ENCODE measurements at places on chromosomes 1 and 21.

DNA sequence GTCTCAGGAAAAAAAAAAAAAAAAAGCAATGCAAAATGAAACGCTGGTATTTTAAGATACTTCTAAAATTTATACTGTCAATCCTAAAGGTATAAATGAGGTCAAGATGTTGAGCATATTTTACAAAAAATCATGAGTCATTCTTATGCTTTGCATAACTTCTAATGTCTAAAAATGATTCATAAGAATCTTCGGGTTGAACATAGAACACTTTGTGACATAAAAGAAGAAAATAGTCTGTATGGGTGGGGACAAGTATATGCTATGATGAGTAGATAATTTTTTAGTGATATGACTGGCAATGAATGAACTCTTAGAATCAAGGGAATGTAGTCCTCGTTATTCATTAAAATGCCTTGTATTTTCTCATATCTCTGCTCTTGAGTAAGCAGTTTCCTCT lies 416.9 kb upstream of the USP24 start:
- no peak for DNase-seq

GRCh38 chr1:100585786-100586185 lies 47.8 kb downstream of the GPR88 start:
- no peak for DNase-seq

GRCh38 chr1:199173356-199173755 lies 534.5 kb downstream of the PTPRC start:
- no peak for DNase-seq

DNA sequence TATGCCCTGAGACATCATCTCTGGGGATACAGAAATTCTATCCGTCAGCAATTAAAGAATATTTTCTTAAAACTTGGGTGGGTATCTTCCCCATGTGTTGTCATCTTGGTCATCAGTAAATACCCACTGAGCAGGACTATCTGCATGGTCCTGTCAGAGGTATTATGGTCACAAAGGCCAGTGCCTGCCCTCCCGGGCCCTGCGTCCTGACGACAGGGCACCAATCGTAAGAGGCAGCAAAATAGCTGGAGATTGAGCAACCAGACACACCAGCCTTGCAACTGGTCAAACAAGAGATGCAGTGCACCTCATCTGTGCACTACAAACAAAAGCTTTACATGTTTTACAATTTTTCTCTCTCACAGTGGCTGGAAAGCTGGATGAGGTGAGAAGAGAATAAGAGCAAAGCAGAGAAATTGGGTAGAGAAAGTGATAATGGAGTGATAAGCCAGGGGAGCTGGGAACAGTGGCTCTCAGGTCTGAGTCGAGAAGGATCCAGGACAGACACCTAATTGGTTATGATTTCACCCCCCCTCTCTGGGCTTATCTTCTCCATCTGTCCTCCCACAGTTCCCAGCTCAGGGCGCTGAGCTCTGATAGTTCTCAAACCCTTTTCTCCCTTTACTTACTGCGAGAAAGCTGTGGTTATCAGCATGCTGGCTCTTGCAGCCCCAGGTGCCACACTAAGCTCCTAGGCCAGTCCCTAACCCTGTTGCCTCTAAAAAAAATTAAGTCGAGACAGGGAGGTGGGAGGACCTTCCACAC lies 8.8 kb upstream of the SRP9 start:
- DNase-seq, result no peak

DNA sequence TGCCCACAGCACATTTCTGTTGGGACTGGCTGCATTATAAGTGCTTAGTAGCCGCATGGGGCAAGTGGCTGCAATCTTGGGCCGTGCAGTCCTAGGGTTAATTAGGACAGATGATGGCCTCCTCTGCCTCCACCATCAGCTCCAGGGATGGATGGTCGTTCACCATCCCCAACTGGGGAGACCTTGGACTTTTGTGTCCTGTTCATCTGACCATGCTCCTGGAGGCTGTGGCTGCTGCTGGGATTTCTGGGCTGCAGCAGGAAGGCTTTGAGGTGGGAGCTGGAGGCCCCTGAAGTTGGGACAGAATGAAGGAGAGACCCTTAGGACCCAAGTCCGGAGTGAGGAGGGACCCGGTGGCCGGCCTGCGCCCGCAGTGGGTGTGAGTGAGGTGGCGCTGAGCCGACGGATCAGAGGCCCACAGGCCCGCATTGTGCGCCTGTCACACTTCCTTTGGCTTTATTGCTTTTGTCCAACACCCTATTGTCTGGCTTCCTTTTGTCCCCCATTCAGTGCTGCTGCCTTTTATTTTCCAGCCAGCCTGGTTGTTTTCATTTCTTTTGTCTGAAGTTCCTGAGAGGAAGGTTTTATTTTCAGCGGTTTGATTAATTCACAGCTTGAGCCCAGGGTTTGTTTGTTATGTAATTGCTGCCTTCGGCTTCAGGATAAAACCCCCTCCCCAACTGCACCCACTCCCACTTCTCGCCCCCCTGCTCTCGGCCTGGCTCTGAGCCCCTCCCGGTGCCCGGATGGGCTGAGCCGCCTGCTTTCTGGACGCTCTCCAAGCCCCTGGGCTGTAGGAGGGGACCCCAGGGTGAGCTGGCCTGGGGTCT lies 35.6 kb downstream of the SOX13 start:
- DNase-seq, result no peak

DNA sequence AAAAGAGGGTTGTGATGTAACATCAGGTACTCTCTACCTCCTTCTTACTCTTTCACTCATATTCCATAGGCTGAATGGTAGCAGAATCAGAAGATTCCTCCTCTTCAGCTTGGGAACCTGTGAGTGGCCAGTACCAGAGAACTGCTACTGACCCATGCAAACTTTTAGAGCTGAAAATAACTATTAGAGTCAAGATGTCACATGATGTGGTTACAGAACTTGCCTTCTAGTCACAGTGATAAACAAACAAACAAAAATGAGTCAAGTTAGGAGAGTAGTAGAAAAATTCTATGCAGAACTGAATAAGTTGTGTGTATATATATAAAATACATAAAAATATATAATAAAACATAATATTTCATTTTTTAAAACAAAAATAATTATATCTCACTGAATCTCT lies 47.6 kb upstream of the RGS1 start:
- DNase-seq, result no peak

DNA sequence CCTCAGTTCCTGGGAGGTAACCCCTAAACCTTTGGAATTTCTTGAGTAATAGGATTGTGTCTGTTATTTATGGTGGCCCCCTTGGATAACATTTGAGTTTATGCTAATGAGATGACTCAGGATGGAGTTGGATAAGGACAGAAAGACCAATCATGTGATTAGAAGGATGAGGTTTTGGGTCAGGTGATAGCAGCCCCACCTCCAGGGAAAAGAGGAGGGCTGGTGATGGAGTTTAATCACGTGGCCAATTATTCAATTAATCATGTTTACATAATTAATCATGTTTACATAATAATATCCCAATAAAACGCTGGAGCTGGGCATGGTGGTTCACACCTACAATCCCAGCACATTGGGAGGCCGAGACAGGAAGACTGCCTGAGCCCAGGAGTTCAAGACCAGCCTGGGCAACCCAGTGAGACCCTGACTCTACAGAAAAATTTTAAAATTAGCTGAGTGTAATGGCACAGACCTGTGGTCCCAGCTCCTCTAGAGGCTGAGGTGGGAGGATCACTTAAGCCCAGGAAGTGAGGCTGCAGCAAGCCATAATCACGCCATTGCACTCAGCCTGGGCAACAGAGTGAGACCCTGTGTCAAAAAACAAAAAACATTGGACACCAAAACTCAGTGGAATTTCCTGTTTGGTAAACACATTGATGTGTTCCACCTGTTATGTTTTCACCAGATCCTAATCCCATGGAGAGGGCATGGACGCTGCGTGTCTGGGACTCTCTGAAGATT lies 73.3 kb downstream of the NUP210L start:
- no peak for DNase-seq

- no peak for DNase-seq
These were observed 80.6 kb downstream of the TBX19 start for GRCh38 chr1:168361252-168361651.
